ENCODE measurements at places on chromosomes 5 and 9. TPM values are rescaled to one million over a fixed set of nuclear protein-coding genes. Genes with fewer than 3 reads are reported as not detected.

GRCh38 chr9:87909310-87910041, 8.3 kb upstream of the SPATA31C1 start:
- no peak for DNase-seq

- no peak for DNase-seq
Measured at GRCh38 chr5:146910239-146910638, 31.7 kb upstream of the PPP2R2B start.

- no peak for DNase-seq
Measured at GRCh38 chr9:115495836-115496235, 377.9 kb upstream of the TNC start.

NFIB gene
- polyA plus RNA-seq: 0.25 TPM

NIPBL gene
- 25.6 TPM for polyA plus RNA-seq

RANBP6 gene
- polyA plus RNA-seq: 4.9 TPM

DNA sequence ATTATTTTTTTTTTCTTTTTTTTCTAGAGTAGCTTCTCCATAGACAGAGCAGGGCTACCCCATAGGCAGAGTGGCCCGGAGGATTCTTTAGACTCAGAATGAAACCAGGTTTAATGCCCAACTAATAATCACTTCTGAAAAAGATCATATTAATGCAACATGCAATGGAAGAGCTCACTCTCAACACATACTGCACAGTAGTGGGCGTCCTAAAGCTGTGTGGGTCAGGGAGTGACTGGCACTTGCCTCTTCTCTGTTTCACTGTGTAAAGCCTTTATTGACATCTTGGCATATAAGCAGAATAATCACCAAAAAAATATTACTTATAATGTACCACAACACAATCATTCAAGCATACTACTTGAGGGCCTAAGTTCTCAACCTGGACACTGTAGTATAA, 11.1 kb downstream of the PWWP2A start:
- no peak for DNase-seq

- DNase-seq: no peak
Measured at GRCh38 chr5:74641735-74642542, 1.4 kb upstream of the ENC1 start.

DNA sequence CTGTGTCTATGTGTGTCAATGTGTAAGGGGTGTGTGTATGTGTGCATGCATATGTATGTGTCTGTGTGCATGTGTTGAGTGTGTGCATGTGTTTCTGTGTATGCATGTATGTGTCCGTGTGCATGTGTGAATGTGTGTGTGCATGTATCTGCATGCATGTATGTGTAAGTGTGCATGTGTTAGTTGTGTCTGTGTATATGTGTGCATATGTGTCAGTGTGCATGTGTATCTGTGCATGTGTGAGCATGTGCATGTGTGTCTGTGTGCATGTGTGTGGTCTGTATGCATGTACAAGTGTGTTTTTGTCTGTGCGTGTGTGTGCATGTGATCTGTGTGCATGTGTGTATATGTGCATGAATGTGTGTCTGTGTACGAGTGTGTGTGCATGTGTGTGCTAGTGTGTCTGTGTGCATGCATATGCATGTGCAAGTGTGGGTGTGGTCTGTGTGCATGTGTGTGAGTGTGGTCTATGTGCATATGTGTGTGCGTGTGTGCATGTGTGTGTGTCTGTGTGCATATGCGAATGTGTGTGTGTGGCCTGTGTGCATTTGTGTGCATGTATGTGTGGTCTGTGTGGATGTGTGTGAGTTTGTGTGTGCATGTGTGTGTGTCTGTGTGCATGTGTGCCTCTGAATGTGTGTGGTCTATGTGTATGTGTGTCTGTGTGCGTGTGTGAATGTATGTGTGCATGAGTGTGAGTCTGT, 9.6 kb downstream of the FAM163B start:
- no peak for DNase-seq

LTC4S gene
- polyA plus RNA-seq: 0.88 TPM

DNA sequence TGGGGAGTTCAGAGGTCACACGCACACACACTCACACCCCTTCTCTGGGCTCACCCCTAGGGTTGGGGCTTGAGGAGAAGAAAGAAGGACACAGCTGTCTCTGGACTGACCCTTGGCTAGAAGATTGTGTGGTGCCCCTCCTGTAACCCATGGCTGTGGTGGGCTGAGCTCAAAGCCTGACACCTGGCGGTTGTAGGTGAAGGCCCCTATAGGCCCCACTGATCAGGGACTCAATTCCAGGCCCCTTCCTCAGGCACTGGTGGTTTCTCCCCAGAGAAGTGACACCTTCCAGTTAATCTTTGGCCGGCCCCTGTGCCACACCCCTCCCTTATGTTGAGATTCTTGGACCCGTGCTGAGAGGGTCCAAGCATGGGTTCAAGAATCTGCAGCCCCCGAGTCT, 35.2 kb upstream of the CRB2 start:
- DNase-seq: no peak

- DNase-seq: no peak
Measured at GRCh38 chr5:94388773-94389514, 229.5 kb downstream of the KIAA0825 start.

DNA sequence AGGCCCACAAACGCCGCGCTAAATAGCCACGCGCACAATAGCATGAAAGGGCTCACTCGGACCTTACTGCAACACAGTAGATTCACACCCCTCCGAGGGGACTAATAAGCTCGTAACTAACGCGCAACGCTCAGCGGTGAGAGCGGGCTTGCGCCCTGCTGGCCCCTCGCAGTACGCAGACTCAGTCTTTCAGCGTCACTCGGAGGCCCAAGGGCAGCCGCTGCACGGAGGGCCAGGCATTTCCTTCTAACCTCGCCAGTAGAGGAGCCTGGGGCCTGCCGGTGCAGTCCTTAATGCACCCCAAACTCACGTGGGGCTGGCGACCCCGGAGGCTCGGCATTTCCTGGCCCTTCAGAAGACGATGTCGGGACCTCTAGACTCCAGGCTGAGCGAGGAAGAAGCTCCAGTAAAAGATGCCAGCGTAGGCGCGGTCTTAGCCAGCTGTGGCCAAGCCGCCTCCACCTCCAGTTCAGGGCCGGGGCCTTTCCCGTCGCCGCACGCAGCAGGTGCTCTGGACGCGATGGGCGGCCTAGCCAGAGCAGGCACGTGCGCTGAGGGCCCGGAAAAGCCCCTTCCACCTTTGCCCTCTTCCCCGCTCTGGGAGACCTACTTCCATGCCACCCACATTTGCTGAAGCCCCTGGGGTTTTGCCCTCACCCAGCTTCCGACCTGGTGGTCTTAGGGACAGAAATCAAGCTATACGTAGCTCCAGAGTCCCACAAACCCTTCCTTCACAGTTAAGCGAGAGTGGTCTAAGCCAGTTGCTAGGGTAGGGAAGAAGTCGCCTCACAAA, 38.3 kb upstream of the TIFAB start:
- DNase-seq: no peak

- no peak for DNase-seq
Measured at GRCh38 chr9:116223926-116224325, 70.3 kb downstream of the PAPPA start.

DNA sequence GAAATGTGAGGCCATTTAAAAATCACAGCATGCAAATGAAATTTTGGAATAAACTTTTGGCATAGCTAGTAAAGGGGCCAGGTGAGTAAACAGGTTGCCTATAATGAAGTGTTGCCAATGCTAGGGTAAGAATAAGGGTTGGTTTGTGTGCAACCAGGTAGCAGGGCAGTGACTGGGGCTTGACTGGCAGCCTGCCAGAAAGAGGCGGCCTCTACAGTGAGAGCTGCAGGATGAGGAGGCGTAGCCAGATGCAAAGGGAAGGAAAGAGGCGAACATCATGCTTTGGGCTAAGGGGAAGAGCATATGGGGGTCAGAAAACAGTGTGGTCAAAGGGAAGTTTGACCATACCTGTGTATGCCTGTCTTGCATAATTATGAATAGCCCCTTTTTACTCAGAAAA, 70.6 kb downstream of the MAST4 start:
- DNase-seq: no peak

- DNase-seq: no peak
Measured at GRCh38 chr5:64180661-64181343, 15.2 kb downstream of the RNF180 start.

SMIM23 gene
- not detected for polyA plus RNA-seq

DNA sequence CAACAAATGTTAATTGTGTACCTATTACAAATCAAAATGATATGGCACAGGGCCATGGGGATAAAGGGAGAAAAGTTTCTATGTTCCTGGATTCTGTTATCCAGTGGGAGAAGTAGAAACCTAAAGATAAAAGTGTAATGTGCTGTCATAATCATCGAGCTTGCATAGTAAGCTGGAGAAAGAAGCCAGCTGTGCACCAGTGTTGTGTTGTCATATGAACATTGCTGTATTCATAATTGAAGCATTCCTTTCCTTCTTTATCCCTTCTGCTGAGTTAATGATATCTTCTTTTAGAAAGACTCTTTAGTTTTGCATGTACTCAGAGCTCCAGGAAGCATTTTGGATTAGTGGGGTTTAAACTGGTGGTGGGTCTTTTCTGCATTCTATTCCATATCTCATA, 39.5 kb downstream of the NTRK2 start:
- DNase-seq: no peak

- no peak for DNase-seq
Measured at GRCh38 chr9:93133681-93134014, 403 bp downstream of the NINJ1 start.

- no peak for DNase-seq
Measured at GRCh38 chr5:176959051-176959450, 47.5 kb downstream of the UIMC1 start.

GRCh38 chr5:133520062-133520461, 92.3 kb downstream of the FSTL4 start:
- DNase-seq: no peak

DNA sequence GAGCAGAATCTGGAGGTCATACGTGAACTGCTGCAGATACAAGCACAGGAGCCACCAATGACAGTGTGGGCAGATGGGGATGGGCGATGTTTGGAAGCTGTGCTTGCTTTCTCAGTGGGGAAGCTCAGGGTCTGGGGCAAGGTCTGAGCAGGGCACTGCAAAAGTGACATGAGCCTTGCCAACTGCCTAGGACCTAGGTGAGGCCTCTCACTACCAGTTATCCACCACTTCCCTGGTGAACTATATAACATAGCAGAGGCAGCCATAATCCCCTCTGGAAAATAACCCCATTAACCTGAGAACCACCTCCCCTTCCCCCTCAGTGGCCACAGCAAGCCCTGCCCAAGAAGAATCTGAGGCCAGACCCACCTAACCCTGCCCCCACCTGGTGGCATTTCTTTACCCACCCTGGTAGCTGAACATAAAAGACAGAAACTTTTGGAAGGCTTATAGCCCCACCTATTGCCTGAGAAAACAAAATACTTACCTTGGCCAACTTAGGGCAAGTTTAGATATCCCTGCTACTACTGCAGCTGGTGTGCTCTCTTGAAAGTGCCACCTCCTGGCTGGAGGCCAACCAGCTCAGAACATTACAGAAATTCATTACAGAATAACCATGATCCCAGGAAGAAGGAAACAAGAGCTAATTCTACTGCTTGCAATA, 18.8 kb upstream of the SPEF2 start:
- no peak for DNase-seq

EQTN gene
- polyA plus RNA-seq: not detected

DNA sequence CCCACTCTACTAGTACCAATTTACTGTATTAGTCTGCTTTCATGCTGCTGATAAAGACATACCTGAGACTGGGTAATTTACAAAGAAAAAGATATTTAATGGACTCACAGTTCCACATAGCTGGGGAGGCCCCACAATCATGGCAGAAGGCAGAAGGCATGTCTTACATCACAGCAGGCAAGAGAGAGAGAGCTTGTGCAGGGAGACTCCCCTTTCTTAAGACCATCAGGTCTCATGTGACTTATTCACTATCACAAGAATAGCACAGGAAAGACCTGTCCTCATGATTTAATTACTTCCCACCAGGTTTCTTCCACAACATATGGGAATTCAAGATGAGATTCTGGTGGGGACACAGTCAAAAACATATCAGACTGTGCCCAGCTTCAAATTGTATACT, 11.5 kb downstream of the UGT3A1 start:
- DNase-seq: no peak

DNA sequence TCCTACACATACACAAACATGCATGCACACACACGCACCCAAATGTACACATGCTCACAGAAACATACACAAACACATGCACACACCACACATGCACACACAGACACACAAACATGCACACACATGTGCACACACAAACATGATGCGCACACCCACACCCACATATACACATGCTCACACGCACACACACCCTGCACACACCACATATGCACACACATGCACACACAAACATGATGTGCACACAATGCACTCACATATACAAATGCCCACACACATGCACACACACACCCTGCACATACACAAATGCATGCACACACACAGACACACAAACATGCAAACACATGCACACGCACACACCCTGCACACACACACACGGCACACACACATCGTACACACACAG, 7.3 kb upstream of the IER5L start:
- DNase-seq: no peak

GLIPR2 gene
- polyA plus RNA-seq: 26.3 TPM

PCDHGC4 gene
- 0.49 TPM for polyA plus RNA-seq

- no peak for DNase-seq
Measured at GRCh38 chr9:98773721-98774120, 22.6 kb downstream of the ANKS6 start.

- DNase-seq: no peak
Measured at GRCh38 chr5:93191035-93191817, 389.8 kb downstream of the NR2F1-AS1 start.

GRCh38 chr9:107734256-107735013, 244.9 kb upstream of the KLF4 start:
- DNase-seq: peak; percentile 73

- DNase-seq: no peak
Measured at GRCh38 chr5:157855404-157855994, 3.4 kb downstream of the CLINT1 start.

GRCh38 chr5:143053780-143054179, 283.6 kb downstream of the ARHGAP26 start:
- DNase-seq: no peak

DNA sequence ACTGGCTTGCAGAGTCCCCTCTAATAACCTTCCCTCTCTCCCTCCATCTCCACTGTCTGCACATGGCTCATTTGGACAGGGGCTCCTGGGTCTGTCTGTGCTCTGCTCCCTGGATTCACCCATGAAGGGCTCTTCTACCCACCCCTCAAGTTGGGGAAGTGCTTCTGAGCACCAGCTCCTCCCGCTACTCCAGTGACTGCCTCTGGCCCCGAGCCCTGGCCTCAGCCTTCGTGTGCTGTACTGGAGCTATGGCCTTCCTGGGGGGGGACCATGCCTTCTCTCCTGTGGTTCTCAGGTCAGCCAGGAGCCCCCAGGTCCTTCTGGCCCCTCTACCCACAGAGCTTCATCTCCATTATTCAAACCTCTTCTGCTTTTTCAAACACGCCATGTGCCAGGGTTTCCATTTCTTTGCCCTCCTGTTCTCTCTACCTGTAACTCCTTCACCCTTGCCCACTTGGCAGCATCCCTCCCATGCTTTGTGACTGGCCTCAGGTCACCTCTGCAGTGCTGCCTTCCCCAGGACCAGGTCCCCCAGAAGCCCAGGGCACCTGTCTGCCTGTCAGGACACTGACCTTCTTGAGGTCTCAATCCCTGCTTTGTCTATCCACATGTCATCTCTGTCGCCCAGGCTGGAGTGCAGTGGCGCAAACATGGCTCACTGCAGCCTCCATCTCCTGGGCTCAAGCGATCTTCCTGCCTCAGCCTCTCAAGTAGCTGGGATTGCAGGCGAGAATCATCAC, 9.5 kb downstream of the SH3PXD2B start:
- no peak for DNase-seq

FAM81B gene
- polyA plus RNA-seq: not detected

- DNase-seq: no peak
Measured at GRCh38 chr9:686321-686813, 155.1 kb upstream of the DMRT1 start.
